HEK293T (cell line): ENCODE measurements at places on chromosomes 16 and 17.

DNA sequence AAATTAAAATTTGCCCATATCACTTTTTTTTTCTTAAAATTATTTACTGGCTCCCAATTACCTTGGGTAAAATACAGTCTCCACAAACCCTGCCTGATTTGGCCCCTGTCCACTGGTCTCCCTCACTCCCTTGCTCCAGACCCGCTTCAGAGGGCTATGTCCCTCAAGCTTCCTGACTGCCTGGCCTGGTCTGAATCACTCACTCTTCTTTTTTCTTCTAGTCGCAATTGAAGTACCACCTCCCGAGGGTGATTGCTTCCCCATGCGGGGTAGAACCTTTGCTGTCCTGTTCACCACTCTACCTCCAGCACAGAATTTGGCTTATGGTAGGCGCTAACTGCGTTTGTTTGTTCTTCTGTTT lies 598 bp upstream of the PGAP3 start:
- no peak for DNase-seq

DNA sequence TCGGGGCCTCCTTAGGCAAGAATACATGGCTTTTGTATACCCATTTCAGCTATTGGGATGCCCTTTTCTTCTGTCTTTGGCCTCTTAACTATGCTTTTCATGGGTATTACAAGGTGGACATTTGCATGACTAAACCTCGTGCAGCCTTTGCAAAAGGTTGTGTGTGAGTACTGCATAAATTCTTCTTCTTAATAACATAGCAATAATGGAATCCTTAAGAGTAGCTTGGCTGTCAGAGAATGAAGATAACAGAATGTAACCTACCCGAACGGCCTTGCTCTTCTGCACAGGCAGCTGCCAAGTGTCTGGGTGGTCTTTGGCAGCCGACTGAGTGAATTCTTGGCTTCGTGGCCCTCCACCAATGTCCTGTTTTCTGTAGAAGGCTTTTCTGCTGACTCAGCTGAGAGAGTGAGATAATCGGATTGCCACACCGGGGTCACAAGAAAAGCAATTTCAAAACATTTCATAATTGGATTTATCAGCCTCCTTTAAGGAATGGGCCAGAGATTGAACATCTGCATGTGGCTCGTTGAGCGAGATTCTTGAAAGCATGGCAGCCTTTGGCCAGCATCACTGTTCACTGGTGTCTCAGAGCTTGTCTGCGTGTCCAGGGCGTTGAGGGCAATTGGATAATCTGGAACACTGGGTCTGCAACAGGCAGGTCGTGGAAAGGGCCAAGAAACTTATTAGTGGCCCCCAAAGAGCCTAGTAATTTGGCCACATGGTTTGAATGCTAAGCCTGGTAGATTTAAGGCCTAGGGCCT lies 13.4 kb downstream of the IRF8 start:
- no peak for DNase-seq

GRCh38 chr17:7393613-7394451 lies 493 bp downstream of the PLSCR3 start:
- no peak for DNase-seq

GRCh38 chr17:69761767-69762321 lies 313.2 kb upstream of the KCNJ16 start:
- DNase-seq = no peak

DNA sequence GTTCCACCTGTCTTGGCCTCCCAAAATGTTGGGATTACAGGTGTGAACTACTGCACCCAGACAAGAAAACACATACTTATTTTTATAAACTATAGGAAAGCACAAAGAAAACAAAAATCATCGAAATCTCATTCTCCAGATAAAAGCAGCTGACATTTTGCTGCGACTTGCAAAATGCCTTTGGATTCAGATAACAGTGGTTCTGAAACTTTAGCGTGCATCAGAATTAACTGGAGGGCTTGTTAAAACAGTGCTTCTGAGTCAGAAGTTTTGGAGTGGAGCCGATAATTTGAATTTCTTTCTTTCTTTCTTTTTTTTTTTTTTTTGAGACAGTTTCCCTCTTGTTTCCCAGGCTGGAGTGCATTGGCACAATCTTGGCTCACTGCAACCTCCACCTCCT lies 17.7 kb upstream of the GJD3 start:
- DNase-seq = no peak

GRCh38 chr16:27326738-27327585 lies 13.2 kb downstream of the IL4R start:
- no peak for DNase-seq

DNA sequence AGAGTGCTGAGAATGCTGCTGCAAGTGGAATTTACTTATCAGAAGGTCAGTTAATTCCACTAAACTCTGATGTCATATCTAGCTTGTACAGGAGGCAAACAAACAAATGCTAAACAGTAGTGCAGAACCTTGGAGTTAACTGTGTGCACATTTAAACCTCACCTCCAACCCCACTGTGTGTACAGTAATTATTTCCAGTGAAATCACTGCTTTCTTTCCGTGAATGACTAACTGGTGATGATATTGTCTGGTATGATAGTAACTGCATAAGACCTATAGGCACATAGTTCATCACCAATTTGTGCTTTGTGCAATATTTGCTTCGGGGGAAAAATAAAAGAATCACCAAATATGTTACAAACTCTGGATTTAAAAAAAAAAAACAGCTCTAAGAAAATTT lies 492.5 kb upstream of the HSBP1 start:
- no peak for DNase-seq

DNA sequence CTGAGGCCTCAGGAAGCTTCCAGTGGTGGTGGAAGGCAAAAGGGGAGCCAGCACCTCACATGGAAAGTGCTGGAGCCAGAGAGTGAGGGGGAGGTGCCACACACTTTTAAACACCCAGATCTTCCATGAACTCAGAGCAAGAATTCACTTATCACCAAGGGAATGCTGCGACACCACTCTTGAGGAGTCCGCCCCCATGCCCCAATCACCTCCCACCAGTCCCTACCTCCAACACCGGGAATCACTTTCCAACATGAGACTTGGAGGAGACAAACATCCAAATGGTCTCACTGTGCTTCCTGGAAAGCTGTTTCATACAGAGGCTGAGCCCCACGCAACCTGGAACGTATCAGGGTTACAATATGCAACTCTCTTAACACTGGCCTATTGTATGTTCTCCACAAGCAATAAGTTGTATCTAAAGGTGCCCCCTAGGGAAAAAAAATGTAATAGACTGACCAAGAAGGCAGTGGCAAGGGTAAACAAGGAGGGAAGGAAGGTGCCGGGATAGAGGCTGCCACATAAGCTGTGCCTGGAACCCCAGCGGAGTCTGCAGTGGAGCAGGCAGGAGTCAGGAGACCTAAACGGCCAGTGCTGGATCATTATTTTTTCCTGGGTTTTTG lies 106.7 kb upstream of the FOXF1 start:
- no peak for DNase-seq
